ENCODE measurements at places on chromosomes 16 and 17.
A peak's percentile ranks its signal among the peaks of the same experiment; 100 is the strongest.

DNA sequence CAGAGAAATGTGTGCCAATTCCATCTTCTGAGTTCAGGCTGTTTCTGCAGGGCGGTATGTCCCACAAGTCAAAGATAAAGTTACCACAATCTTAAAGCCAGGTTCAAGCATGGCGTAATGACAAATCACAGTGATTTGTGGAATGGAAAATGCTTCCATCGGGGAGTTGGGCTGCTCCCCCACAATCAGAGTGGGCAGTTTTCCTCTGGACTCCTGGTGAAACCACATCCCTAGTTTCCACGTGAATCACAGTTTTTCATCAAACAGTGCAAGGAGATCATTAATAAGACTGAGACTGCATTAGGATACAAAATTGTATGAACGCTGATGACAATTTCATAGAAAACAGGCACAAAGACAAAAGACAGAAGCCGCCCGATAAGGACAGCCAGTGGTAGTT is 3.6 kb downstream of the LITAF start:
- DNase-seq: no peak

- DNase-seq: no peak
Observed at GRCh38 chr17:32453370-32453769, 9.1 kb downstream of the PSMD11 start.

DNA sequence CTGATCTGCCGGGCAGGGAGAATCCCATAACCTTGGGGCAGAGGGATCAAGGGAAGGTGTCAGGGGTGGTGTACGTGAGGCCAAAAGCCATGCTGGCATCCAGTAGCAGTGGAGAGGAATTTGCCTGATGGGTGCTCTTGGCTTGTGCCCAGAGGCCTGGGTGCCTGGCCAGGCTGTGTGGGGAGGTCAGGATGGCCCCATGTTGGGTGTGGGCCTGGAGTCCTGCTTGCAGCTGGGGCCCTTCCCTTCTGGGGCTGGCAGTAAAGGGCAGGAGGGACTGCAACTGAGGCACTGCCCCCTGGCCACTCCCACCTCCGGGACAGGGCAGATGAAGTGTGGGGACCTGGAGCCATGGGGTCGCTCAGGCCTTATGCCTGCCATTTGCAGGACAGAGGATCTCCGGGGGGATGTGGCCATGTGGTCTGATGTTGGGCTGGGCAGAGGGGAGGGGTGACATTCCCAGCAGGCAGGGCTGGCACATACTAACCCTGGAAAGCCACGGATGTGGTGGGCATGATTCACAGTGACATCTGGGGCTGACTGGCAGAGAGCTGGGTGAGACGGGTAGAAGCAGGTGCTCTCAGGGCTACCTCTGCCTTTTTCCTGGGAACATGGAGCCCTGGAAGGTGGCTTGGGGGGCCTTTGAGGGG is 3.5 kb downstream of the FMNL1 start:
- DNase-seq: peak; percentile 68

GRCh38 chr16:28932339-28933141 is 769 bp downstream of the CD19 start:
- DNase-seq: no peak

GRCh38 chr17:41555105-41555887 is 16.6 kb downstream of the KRT9 start:
- no peak for DNase-seq

- DNase-seq: no peak
Observed at GRCh38 chr17:31072186-31072585, 22.6 kb upstream of the NF1 start.

- DNase-seq: no peak
Observed at GRCh38 chr16:15466886-15467781, 32.7 kb downstream of the BMERB1 start.
